Renal cortex interstitium (tissue), 15 donors: ENCODE measurements at places on chromosomes 7 and 10. TPM values are rescaled to one million over a fixed set of nuclear protein-coding genes. Genes with fewer than 3 reads are reported as not detected.

GRCh38 chr7:95440394-95441038 lies 5.7 kb upstream of the PON2 start:
- no peak for DNase-seq

DNA sequence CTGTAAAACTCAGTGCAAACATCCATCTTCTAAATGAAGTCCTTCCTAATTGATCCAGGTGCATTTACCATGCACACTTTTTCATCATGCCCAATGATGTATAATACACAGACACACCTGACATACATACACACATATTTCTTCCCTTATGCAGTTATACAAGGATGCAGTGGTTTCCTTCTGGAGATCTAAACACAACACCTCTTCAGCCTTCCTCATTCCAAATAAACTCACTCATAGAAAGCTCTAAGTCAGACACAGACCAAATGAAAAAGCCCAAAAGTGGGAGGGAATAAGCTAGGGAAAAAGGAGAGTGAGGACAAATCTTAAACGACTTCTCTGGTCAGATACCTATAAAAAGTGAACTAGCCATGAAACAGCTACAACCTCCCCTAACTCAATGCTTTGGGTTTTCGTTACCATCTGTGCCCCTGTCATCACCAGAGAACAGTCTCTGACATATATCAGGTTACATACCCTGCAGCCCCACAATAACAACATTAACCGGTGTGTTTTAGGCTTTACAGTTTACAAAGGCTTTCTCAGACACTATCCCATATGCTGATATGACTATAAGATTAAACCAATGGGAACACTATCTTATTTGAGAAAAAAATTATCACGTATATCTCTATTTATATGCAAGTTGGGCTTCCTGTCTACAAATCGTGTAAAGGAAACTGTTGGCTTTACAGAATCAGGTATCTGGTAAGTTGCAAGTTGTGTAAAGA lies 675.2 kb downstream of the PHTF2 start:
- DNase-seq: no peak

- no peak for DNase-seq
Measured at GRCh38 chr7:125670926-125671572, 741.4 kb upstream of the POT1 start.

DNA sequence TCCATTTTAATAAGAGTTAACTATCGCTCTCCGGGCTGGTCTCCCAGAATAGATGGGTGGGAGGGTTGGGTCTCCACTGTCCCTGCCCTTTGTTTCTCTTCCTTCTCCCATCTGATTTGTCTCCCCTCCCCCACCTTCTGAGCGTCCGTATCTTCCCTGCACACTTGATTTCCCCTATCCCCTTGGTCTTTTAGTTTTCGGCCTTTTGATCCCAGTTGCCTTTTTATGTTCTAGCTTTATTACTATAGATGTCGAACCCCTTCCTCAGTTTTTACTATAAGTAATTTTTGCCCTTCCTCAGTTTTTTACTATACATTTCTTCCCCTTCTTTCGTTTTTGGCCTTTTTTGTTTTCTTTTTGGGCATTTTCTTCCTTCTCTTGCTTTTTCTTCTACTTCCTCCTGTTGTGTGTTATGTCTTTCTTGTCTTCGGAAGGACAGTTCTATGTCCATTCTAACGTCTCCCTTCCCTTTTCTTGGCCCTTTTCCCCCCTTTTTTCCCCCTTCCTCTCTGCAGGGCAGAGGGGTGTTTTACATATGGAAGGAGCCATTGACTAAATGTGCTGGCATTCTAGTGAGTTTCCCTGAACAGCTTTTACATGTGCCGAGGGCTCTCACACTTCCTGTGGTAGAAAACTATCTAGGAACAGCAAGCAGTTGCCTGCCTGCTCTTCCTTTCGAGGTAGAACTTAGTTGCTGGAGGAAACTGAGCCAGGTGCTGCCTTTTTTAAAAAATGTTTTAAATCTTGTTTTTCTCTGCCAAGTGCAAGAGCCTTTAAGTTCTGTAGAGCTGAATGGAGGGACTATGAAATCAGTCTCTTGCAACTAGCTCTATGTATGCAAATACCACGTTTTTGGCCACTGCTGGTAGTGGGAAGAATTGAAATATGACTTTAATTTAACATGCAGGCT lies 2.8 kb downstream of the TET1 start:
- no peak for DNase-seq

DNA sequence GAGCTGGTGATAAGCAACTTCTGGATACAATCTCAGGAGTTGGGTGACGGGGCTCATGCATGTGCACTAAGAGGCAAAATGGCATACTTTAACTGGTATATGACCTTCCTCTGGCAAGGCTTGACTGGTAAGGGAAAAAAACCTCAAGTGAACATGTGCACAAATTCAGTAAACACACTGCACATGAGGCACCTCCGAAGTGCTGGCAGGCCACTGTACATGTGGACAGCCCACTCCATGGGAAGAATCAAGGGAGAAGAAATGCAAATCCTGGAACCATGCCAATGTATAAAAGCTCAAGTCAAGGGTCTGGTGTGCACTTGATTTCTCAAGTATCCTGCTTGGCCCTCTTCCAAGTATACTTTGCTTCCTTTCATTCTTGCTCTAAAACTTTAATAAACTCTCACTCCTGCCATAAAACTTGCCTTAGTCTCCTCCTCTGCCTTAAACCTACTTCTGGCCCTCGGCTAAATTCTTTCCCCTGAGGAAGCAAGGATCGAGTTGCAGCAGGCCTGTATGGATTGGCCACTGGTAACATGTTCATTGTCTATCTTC lies 167.2 kb downstream of the RAMP3 start:
- DNase-seq: no peak

- no peak for DNase-seq
Measured at GRCh38 chr10:123771877-123772644, 105.9 kb downstream of the GPR26 start.

The AKR1E2 gene
- polyA plus RNA-seq: 6.5 TPM
